NCI-H524 (cell line): ENCODE measurements at places on chromosomes 12 and 14.

- no peak for DNase-seq
Measured at GRCh38 chr14:99185436-99186068, 86.4 kb downstream of the BCL11B start.

DNA sequence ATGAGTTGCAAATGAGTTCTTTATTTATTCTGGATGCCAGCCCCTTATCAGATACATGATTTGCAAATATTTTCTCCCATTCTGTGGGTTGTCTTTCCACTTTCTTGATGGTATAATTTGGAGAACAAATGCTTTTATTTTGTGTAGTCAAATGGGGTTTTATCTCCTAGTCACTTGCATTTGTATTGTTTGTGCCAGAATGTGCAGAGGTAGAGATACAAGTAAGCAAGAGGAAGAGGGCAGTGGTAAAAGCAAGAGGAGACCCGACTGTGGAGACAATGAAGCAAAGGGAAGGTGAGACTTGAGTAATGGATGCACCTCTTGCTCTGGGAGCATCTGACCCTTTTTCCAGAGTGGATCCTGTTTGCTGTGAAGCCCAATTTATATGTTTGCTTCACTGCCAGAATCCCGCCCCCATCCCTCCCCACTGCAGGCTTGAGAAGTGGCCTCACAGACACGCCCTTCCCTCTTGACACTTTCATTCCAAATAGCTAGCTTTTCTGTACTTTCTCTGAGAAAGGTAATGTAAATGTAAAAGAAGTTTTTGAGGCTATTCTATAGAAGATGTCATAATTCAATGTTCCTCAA is 786 bp upstream of the PFKM start:
- no peak for DNase-seq

DNA sequence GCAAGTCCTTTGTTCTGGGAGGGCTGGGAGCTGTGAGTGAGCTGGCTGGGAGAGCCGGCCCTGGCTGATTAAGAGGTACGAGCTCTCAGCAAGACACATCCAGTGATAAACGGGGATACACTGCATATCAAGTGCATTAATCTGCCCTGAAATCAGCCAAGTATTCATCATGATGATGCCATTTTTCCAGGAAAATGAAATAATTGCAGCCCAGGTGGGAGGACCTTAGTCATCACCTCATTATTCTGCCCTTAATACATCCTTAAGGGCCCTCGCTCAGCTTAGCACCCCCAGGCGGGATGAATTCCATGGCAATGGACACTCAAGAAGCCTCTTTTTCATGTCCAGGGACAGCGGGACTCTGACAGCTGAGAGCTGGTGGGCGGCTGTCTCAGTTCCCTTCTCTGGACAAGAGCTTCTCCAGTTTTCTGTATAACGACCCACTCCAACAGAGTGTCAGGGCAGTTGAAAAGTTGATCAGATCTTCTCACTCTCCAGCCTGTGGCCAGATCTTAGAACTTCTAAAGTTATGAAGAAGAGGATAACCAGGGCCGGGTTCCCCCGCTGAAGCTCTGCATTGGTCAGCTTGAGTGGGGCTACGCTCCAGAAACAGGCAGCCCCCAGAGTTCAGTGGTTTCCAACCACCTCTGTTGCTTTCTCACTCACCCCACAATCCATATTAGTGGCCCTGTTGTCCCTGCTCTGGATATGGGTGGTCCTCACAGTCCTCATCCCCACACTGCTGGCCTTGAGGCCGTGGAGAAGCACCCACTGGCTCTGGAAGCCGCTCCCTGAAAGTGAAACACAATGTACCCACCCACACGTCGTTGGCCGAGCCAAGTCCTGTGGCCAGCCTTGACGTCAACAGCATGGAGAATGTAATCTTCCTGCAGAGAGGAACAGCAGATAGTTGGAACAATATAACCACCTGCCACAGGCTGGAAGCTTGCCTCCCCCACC is 306.2 kb upstream of the DIO3 start:
- DNase-seq = no peak

GRCh38 chr12:12191008-12191407 is 75.8 kb downstream of the LRP6 start:
- DNase-seq = no peak

DNA sequence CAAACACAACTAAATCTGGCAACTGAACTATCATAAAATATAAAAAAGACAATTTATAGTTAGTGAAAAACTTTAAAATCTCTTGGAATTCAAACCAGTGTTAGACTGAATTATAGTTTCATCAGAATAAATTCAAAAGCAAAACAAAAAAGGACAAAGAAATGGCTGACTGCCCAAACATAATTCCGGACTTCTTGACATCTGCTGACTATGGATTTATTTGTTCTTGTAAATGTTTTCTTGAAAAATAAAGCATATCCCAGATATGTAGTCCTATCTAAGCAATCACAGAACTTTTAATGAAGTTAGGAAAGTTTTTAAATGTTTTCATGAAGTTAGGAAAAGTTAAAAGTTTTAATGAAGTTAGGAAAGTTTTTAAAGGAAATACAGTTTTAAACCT is 45.8 kb upstream of the CNTN1 start:
- DNase-seq = no peak

- DNase-seq = no peak
Measured at GRCh38 chr12:123449249-123449733, 8.6 kb upstream of the SNRNP35 start.

DNA sequence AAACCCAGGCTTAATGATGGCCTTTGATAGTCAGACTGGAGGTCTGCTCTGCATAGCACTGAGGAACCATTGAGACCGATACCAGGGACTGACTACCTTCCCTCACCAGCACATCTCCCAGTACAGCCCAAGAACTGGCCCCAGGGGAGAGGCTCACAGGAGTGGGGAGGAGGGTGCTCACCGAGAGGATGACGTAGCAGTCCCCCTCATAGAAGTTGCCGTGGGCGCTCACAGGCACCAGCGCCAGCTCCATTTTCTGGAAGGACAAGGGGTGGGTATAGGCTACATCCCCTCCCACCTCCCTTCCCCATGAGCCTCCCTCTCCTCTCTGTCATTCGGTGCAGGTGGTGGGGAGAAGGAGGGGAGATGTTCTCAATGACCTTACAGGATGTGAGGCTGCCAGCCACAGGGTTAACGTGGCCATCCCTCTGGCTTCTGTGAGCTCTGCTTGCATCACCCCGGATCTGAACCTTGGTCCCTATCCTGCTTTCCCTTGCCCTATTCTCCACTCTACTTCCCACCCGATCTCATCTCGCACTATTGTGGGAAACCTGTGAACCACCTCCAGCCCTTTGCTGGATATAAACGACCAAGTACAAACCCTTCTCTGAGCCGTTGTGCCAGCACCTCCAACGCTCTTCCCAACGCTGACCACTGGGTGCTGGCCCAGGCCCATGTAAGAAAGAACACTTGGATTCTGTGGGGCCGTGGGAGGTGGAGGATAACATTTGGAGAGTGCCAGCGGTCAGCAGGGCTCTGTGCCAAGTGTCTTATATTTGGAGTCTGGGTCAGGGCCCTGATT is 4.4 kb downstream of the AVIL start:
- DNase-seq = no peak

GRCh38 chr12:31470459-31470858 is 120.5 kb downstream of the DENND5B start:
- DNase-seq = no peak

GRCh38 chr14:44027397-44027796 is 479.7 kb downstream of the FSCB start:
- DNase-seq = no peak

GRCh38 chr12:25436206-25437030 is 116.7 kb downstream of the LMNTD1 start:
- DNase-seq = peak; percentile 9

- no peak for DNase-seq
Measured at GRCh38 chr14:100950024-100950423, 46.5 kb upstream of the RTL1 start.

GRCh38 chr12:13091832-13092231 is 11.6 kb downstream of the GSG1 start:
- no peak for DNase-seq

- no peak for DNase-seq
Measured at GRCh38 chr12:26106347-26106746, 18.5 kb downstream of the BHLHE41 start.

DNA sequence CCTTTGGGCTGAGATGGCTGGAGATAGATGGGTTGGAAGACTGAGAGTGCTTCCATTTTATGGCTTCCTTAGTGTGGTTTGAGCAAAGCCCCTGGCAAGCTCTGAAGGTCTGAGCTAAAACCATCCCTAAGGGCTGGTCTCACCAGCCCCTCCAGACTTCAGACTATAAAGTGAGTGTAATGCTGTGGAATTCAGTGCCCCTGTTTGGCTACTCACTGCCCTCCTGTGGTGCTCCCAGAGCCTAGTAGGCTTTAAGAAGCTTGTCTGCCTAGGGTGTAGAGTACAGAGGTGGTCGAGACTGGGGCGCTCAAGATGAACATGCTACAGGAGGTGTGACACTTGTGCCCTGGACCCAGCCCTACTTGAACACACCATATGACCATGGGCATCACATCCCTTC is 246.7 kb upstream of the FKBP4 start:
- no peak for DNase-seq

DNA sequence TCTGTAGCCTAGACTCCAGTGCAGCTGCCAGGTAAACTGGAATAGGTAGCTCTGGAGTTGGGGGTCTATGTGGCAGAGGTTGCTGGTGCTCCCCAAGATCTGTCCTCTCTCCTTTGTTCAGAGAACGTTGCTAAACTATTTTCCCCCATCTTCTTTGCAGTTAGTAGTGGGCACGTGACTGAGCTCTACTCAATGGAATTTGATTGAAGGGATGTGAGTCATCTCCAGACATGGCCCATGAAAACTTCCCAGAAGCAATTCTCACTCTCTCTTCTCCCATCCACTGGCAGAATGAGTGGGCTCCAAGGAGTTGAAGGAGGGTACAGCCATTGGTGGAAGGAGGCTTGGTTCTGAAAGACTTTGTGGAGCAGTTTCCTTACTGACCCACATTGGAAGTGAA is 44.0 kb downstream of the PAH start:
- no peak for DNase-seq

- DNase-seq = no peak
Measured at GRCh38 chr12:22538311-22538710, 6.0 kb downstream of the C2CD5 start.

DNA sequence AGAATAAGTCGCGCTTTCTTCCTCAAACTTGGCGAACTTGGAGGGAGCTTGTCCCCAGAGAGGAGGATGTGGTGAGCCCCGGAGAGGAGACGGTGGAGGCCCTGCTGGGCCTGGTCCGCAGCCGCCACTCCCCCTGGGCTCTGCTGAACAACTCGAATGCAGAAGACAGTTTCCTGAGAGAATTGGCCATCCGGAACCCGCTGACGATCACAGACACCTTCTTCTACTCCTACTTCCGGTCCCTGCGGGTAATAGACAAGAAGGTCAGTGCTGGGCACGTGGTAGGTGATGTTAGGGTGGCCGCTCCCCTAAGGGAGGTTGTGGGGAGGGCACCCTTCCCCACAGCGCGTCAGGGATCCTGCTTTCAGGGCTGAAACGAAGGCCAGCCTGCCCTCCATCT is 1.6 kb downstream of the LRRC43 start:
- no peak for DNase-seq

DNA sequence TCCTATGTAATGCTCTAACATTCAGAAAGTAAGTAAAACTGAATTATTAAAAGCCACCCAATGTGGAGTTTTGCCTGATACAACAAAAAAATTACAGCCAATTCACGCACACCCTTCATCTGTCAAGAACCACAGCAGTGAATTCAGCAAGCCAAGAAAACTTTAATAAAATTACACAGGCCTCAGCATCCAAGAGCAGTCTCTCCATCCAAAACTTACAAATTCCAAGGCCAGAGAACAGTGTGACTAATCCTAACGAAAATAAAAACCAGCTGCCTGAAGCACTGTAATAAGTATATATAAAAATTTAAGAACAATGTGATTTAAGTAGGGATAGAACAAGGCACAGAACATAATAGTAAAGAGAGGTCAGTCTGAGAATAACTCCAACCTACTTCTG is 54.2 kb downstream of the SIX6 start:
- no peak for DNase-seq

- DNase-seq = no peak
Measured at GRCh38 chr14:83162361-83162929, 1628.8 kb upstream of the SEL1L start.

DNA sequence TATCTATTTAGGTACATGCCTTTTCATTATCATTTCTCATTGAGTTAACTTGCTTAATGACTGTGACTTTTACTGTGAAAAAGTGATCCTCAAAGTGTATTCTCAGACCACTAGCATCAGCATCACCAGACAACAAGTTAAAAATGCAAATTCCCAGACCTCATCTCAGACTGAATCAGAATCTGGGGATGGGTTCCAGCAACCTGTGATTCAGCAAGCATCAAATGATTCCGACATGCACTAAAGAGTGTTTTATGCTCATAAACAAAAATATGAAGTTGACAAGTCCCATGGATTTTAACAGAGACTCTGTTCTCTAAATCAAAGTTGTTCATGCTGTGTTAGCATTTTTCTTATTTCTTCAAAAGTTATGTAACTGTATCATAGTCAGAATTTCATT is 130.6 kb downstream of the BCAT1 start:
- DNase-seq = no peak

DNA sequence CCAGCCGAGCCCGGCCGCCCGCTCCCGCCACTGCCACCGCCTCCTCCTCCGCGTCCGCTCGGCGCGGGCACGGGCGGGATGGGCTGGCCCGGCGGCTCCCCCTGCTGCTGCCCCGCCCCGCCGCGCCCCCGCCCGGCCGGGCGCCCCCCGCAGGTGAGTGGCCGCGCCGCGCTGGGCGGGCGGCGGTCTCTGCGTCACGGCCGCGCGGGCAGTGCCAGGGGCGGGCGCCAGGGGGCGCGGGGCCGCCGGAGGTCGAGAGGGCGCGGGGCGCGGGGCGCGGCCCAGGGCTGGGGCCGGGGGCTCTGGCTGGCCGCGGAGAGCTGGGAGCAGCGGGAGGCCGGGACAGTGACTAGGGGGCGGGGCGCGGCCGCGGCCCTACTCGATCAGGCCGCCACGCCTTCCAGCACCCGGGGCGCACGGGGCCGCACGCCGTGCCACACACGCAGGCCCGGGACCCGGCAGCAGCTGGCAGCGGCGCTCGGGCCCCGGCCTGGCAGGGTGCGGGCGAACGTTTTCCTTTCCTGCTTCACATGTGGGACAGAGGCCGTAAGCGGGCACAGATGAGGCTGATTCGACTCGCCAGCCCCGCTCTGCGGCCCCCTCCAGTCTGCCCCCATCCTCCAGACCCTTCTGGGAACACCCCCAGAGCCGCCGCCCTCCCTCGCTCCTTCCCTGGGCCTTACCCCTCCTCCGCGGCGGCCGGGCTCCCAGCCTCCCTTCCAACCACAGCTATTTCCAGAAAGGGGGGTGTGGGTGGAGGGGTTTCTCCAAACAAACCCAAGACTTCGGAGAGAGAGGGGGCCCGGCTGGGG is 2.4 kb upstream of the TNS2 start:
- DNase-seq = peak; percentile 63

GRCh38 chr14:59020382-59020781 is 168.1 kb upstream of the DAAM1 start:
- peak; percentile 65 for DNase-seq

DNA sequence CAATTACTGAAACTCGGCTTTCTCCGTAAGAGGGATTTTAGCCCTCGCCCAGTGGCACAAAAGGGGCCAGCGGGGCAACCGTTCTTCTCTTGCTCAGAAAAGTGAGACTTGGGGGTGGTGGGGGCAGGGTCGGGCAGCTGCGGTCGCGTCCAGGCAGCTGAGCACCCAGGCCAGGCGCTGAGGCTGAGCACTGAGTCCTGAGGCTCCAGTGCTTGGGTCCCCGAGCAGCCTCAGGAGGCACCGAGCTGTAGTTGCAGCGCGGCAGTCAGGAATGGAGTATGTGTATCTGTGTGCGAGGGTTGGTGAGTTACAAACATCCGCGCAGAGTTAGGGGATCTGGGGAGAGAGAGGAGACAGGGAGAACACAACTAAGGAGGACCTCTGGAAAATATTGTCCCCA is 4.1 kb upstream of the HOXC6 start:
- DNase-seq = no peak

- no peak for DNase-seq
Measured at GRCh38 chr12:57479376-57480115, at the start of gene ARHGAP9. Gene ARHGAP9 (minus strand): TSS chr12:57479866. CDS start chr12:57479406, 460 bp downstream.
